ENCODE measurements at places on chromosomes 6 and 20.
A peak's percentile ranks its signal among the peaks of the same experiment; 100 is the strongest.

GRCh38 chr6:15063253-15063853 lies 182.5 kb upstream of the JARID2 start:
- DNase-seq: no peak

GRCh38 chr20:9137001-9137400 lies 68.1 kb downstream of the PLCB4 start:
- DNase-seq: no peak

DNA sequence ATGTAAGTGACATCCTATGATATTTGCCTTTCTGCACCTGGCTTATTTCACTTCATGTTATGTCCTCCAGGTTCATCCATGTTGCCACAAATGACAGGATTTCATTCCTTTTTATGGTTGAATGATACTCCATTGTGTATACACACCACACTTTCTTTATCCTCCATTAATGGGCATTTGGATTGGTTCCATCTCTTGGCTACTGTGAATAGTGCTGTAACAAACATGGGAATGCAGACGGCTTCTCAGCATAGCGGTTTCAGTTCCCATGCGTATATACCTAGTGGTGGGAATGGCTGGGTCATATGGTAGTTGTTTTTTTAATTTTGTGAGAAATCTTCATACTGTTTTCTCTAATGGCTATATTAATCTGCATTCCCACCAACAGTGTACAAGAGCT lies 14.8 kb downstream of the MTHFD1L start:
- no peak for DNase-seq

DNA sequence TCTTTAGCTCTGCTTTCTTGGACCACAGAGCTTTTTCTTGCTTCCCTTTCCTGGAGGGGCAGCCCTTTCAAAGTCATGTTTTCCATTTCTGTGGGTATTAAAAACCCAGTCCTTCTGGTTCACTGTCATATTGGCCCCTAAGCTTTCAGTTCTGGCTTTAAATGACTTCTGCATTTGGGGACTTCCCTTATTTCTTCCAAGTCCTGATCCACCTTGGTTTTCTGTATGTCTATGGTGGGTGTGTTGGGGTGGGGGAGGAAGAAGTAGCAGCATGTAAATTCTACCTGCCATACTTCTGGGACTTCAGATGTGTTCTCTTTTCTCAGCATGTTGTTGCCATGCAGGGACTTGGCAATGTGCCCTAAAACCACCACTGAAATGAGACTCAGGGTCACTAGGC lies 77.1 kb upstream of the EMILIN3 start:
- DNase-seq: no peak

DNA sequence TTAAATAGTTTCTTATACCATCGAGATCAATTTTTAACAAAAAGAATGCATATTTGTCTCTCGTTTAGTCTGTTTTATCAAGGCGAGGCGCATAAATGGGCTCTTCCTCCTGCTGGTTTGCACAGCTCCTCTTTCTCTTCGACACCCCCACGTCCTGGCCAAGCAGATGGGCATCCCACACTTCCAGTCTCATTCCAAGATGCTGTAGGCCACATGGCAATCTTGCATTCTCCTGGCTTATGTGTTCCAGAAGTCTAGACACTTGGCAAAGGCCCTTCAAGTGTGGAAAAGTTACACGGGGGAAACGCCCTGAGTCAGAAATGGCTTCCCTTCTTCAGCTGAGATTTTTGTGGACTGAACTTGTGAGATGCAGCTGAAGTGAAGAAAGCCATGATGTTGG lies 447.1 kb downstream of the QKI start:
- no peak for DNase-seq

GRCh38 chr6:159107451-159108260 lies 61.5 kb upstream of the FNDC1 start:
- DNase-seq: peak; percentile 61

- no peak for DNase-seq
Measured at GRCh38 chr20:20628314-20628713, 84.1 kb downstream of the RALGAPA2 start.

GRCh38 chr6:27081931-27082330 lies 165.6 kb upstream of the PRSS16 start:
- no peak for DNase-seq

- DNase-seq: no peak
Measured at GRCh38 chr6:95846652-95847051, 169.1 kb upstream of the FUT9 start.

- no peak for DNase-seq
Measured at GRCh38 chr6:33692078-33692759, 19.3 kb downstream of the UQCC2 start.

DNA sequence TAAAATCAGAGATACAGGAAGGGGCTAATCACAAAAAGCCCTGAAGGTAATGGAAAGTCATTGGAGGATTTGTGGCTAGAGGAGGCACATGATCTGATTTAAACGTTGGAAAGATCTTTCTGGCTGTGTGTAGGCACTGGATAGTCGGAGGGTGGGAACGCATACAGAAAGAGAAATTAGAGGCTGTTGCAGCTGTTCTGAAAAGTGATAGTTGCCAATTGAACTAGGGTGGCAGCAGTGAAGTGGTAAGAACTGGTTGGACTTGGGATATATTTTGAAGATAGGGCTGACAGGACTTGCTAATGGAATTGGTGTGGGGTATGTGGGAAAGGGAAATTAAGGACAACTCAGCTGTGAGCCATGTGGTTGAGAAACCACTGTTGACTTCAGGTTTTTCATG lies 223.6 kb downstream of the OGFRL1 start:
- DNase-seq: no peak
